ENCODE measurements at places on chromosomes 7 and 10.

- peak; percentile 95 for DNase-seq
Measured at GRCh38 chr7:132065193-132065988, 509.0 kb upstream of the PODXL start.

DNA sequence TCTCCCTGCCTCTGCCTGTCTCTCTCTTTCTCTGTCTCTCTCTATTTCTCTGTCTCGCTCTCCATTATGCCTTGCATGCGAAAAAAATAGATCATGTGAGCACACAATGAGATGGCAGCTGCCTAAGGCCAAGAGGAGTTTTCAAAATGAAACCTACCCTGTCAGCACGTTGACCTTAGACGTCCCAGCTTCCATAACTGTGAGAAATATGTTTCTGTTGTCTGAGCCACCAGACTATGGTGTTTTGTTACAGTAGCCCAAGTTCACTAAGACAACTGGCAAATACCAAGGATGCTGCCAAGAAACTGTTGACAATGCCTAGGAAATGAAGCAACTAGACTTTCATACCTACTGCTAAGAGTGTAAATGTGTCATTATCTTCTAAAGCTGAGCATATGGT lies 70.6 kb upstream of the PLXDC2 start:
- DNase-seq = peak; percentile 79

GRCh38 chr10:119159332-119159731 lies 6.2 kb downstream of the SFXN4 start:
- DNase-seq = no peak

- DNase-seq = peak; percentile 71
Measured at GRCh38 chr7:150428671-150429451, 21.6 kb upstream of the GIMAP8 start.

DNA sequence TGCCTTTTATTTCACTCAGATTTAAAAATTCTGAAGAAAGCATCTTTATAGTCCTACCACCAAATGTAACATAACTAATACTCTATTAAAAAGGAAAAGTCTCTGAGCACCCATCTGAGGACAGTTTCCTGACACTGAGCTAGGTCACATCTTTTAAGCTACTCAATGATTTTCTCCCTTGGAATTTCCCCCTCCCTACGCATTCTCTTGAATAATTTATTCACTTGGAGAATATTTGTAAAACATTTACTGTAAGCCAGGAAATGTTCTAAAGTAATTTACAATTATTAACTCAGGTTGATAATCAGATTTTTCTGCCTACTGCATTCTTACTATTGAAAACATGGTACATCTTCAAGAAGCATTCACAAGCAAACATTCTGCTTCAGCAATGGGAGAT lies 297.2 kb upstream of the VSTM2A start:
- DNase-seq = no peak
